ENCODE measurements at places on chromosomes 4 and X.

DNA sequence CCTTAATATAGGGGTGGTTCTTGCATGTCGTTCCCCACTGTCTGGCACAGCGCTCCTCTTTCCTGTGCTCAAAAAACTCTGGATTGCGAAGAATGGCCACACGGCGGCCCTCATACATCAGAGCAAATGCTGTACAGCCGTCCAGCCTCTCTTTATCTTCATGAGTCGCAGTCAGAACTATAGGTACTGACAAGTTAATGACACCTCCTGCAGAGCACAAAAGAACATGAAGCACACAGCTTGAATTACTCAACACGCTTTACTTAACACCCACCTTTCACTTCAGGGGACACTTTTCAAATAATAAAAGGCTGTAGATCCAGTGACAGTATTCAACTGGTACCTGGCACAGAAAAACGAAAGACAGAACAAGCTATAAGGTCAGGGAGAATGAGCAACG is 65.3 kb downstream of the PAPSS1 start:
- H3K27me3 ChIP-seq = no peaks in the 10 kb centered on the region
- H3K4me1 ChIP-seq = no peaks in the 10 kb centered on the region
- H3K36me3 ChIP-seq = peaks cover 2% of the 10 kb centered on the region
- no peak overlapping the region for H3K27ac ChIP-seq
- no peak overlapping the region for H3K4me3 ChIP-seq
- no peak for DNase-seq

- no peaks in the 10 kb centered on the region for H3K27me3 ChIP-seq
- H3K4me3 ChIP-seq = no peak overlapping the region
- no peak overlapping the region for H3K27ac ChIP-seq
- H3K36me3 ChIP-seq = no peaks in the 10 kb centered on the region
Observed at GRCh38 chr4:152556283-152556682, 20.4 kb upstream of the FBXW7 start.

- H3K4me3 ChIP-seq = no peak overlapping the region
- DNase-seq = no peak
- peak overlapping the region; percentile 42 for H3K27ac ChIP-seq
- no peaks in the 10 kb centered on the region for H3K4me1 ChIP-seq
Observed at GRCh38 chrX:106899841-106900240, 3.3 kb downstream of the RIPPLY1 start.

DNA sequence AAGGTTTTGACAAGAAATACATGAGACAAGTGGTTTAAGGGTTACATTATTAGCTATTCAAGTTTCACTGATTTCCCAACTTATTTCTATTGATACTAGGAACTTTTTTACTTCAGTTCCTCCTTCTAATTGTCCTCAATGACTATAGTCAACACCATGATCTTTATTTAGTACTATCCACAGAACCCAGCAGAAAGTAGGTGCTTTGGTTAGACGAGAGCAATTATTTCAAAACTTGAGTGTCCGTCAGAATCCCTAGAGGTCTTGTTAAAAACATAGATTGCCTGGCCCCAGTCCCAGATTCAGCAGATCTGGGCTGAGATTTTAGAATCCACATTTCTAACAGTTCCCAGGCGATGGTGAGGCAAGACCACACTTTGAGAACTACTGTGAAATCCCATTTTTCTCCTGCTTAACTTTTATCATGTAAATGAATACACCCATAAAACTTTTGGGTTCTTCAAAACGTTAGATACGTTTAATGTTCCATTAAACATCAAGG is 17.9 kb downstream of the EXOC1 start:
- H3K4me1 ChIP-seq = no peaks in the 10 kb centered on the region
- no peak overlapping the region for H3K27ac ChIP-seq
- no peak for DNase-seq

- peaks cover 6% of the 10 kb centered on the region for H3K36me3 ChIP-seq
- DNase-seq = no peak
- H3K4me3 ChIP-seq = no peak overlapping the region
- no peak overlapping the region for H3K27ac ChIP-seq
Observed at GRCh38 chr4:169649545-169650226, 29.3 kb downstream of the CLCN3 start.

Data from small intestine (tissue), 16 donors.